ENCODE measurements at places on chromosomes 2 and 18.

- no peaks in the 10 kb centered on the region for H3K4me1 ChIP-seq
- H3K4me3 ChIP-seq: no peak overlapping the region
- H3K27me3 ChIP-seq: no peaks in the 10 kb centered on the region
- no peak overlapping the region for H3K27ac ChIP-seq
These were observed 71.0 kb downstream of the STPG4 start for GRCh38 chr2:47083886-47084687.

GRCh38 chr18:46070815-46071652 lies 1.0 kb downstream of the PSTPIP2 start:
- H3K4me3 ChIP-seq: peak overlapping the region; percentile 60
- peaks cover 45% of the 10 kb centered on the region for H3K4me1 ChIP-seq
- no peaks in the 10 kb centered on the region for H3K27me3 ChIP-seq
- H3K27ac ChIP-seq: peak overlapping the region; percentile 64
- H3K36me3 ChIP-seq: no peaks in the 10 kb centered on the region
- no peak for DNase-seq

DNA sequence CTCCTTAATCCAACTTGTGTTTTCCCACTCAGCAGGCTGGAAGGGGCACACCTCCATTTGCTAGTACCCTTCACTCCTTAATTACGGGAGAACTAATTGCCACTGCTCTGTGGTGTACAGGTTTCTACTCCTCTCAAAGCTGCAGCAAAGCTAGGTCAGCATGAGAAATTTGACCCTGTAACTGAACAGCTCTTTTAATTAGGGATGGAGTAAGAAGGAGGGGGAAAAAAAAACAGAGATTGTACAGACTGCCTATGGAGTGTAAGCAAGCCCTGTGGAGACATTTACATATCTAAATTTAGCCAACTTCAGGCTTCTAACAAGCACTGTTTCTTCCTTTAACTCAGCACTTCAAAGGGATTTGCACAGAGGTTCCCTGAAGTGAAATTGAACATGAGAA lies 629.7 kb upstream of the SETBP1 start:
- no peak for DNase-seq
- no peak overlapping the region for H3K4me3 ChIP-seq
- no peaks in the 10 kb centered on the region for H3K4me1 ChIP-seq
- H3K27ac ChIP-seq: no peak overlapping the region
- H3K27me3 ChIP-seq: no peaks in the 10 kb centered on the region

DNA sequence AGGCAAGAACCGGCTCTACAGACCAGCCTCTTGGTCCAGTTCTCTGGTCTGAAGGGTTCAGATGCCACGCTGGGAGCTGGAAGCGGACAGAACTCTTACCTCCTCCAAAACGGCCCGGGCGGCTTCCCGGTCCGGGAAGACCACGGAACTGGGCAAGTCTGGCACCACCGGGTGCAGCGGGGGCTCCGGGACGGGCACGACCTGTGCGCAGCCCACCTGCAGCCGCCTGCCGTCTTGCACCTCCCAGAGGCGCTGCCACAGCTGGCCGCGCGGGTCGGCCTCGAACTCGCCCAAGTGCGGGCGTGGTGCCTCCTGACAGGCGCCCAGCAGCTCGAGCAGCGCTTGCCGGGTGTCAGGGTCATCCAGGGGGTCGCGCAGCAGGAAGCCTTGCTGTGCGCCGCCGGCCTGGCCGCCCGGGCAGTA lies 773 bp downstream of the CMPK2 start:
- H3K4me3 ChIP-seq: peak overlapping the region; percentile 82
- peak overlapping the region; percentile 69 for H3K27ac ChIP-seq
- peaks cover 16% of the 10 kb centered on the region for H3K4me1 ChIP-seq
- H3K36me3 ChIP-seq: peaks cover 9% of the 10 kb centered on the region

DNA sequence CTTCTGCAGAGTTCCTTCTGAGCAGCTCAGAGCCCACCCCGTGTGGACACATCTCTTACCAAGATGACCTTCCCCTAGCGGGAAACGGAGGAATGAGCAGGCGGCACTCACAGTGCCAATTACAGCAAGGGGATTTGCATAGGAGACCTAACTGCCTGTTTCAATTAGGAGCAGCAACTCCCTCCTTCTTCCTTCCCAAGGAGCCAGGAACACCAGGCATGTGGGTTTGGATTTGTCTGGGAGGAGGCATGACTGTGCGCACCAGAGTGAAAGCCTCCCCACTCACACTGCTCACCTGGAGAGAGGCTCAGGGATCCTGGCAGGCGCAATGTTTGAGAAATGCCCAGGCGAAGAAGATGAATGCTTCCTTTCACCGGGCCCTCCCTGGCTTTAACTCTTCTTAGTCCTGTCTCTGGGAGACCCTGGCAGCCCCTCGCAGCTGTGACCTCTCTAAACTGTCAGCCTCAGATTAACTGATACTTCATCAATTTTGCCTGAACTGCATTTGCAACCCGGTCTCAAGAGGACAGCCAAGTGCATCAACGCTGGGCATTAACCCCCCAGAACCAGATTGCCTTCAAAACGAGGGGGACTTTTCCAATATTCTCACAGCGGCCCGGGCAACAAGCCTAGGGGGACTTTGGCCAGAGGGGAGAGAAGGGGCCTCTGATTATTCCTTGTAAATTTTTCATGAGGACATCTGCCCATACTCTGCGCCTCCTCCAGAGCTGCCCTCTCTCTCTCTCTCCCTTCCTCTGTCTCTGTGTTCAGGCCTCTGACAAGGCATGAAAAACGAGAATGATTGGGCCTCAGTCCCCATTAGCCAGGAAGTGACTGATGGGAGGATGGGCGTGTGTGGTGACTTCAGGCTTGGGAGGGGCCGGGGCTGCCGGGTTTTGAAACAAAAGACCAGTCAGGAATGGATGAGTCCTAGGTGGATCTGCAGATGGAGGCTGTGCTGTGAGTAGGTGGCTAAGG lies 93.8 kb downstream of the CMPK2 start:
- no peaks in the 10 kb centered on the region for H3K36me3 ChIP-seq
- H3K27me3 ChIP-seq: peaks cover 4% of the 10 kb centered on the region
- no peak overlapping the region for H3K4me3 ChIP-seq
- H3K27ac ChIP-seq: no peak overlapping the region
- no peak for DNase-seq

Measured in CD8-positive, alpha-beta memory T cell (primary cell).